ENCODE measurements at places on chromosomes 5 and 9. TPM values are rescaled to one million over a fixed set of nuclear protein-coding genes. Genes with fewer than 3 reads are reported as not detected.

GRCh38 chr5:109533751-109534272 is 124.0 kb upstream of the PJA2 start:
- peak; percentile 65 for DNase-seq
- H3K27me3 ChIP-seq: no peaks in the 10 kb centered on the region
- H3K4me3 ChIP-seq: no peak overlapping the region
- no peaks in the 10 kb centered on the region for H3K4me1 ChIP-seq

GRCh38 chr5:181120306-181120705 is 10.7 kb downstream of the OR2V1 start:
- H3K4me3 ChIP-seq: no peak overlapping the region
- H3K27me3 ChIP-seq: no peaks in the 10 kb centered on the region
- H3K27ac ChIP-seq: no peak overlapping the region
- DNase-seq: peak; percentile 53

- H3K27ac ChIP-seq: no peak overlapping the region
- H3K36me3 ChIP-seq: no peaks in the 10 kb centered on the region
- H3K4me1 ChIP-seq: no peaks in the 10 kb centered on the region
- no peak overlapping the region for H3K4me3 ChIP-seq
These were observed 34.4 kb upstream of the RANBP6 start for GRCh38 chr9:6049798-6050197.

GRCh38 chr5:38816083-38817030 is 29.5 kb upstream of the OSMR start:
- H3K4me1 ChIP-seq: no peaks in the 10 kb centered on the region
- no peak overlapping the region for H3K27ac ChIP-seq
- peak; percentile 24 for DNase-seq
- no peak overlapping the region for H3K4me3 ChIP-seq

DNA sequence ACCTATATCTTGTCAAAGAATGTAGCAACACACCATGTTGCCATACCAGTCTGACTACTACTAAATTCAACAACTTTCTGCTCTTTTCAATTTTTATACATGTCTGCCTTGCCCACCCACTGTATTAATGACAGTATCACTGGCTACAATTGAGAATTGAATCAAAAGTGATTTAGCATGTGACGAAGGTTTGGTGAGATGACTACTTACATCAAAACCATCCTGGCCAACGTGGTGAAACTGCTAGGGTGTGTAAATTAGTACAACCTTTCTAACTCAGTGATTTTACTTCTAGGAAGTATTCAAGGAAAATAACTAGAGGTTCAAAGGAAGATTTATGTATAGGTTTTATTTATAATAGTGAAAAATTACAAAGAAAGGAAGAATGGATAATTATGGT is 109.8 kb downstream of the UNC13B start:
- peaks cover 2% of the 10 kb centered on the region for H3K4me1 ChIP-seq
- H3K27ac ChIP-seq: no peak overlapping the region
- H3K36me3 ChIP-seq: no peaks in the 10 kb centered on the region

GRCh38 chr5:20248118-20248517 is 260.1 kb upstream of the CDH18 start:
- no peaks in the 10 kb centered on the region for H3K4me1 ChIP-seq
- no peaks in the 10 kb centered on the region for H3K36me3 ChIP-seq
- H3K4me3 ChIP-seq: no peak overlapping the region
- H3K27ac ChIP-seq: no peak overlapping the region
- H3K27me3 ChIP-seq: no peaks in the 10 kb centered on the region

GRCh38 chr5:169716287-169716686 is 79.2 kb downstream of the DOCK2 start:
- DNase-seq: peak; percentile 79
- H3K27me3 ChIP-seq: no peaks in the 10 kb centered on the region
- H3K4me3 ChIP-seq: no peak overlapping the region
- no peak overlapping the region for H3K27ac ChIP-seq

- H3K36me3 ChIP-seq: no peaks in the 10 kb centered on the region
- H3K27me3 ChIP-seq: no peaks in the 10 kb centered on the region
- H3K4me1 ChIP-seq: peaks cover 15% of the 10 kb centered on the region
- H3K27ac ChIP-seq: no peak overlapping the region
- no peak overlapping the region for H3K4me3 ChIP-seq
These were observed 176.0 kb downstream of the HMHB1 start for GRCh38 chr5:143987751-143988560.

DNA sequence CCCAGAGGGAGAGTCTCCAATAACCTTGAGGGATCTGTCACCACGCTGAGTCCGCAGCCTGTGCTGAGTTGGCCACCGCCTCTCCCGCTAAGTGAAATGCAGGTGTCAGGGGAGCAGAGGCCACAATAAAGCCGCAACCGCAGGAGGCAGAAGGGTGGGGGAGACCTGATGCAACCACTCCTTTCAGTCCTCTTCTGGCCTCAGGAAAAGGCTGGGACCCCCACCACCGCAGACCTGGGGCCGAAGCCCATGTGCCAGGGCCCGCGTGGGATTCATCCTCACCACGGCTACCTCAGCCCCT is 576 bp downstream of the MAP1B start:
- peak overlapping the region; percentile 87 for H3K27ac ChIP-seq
- peak overlapping the region; percentile 92 for H3K4me3 ChIP-seq
- peaks cover 5% of the 10 kb centered on the region for H3K4me1 ChIP-seq
- H3K36me3 ChIP-seq: no peaks in the 10 kb centered on the region

DNA sequence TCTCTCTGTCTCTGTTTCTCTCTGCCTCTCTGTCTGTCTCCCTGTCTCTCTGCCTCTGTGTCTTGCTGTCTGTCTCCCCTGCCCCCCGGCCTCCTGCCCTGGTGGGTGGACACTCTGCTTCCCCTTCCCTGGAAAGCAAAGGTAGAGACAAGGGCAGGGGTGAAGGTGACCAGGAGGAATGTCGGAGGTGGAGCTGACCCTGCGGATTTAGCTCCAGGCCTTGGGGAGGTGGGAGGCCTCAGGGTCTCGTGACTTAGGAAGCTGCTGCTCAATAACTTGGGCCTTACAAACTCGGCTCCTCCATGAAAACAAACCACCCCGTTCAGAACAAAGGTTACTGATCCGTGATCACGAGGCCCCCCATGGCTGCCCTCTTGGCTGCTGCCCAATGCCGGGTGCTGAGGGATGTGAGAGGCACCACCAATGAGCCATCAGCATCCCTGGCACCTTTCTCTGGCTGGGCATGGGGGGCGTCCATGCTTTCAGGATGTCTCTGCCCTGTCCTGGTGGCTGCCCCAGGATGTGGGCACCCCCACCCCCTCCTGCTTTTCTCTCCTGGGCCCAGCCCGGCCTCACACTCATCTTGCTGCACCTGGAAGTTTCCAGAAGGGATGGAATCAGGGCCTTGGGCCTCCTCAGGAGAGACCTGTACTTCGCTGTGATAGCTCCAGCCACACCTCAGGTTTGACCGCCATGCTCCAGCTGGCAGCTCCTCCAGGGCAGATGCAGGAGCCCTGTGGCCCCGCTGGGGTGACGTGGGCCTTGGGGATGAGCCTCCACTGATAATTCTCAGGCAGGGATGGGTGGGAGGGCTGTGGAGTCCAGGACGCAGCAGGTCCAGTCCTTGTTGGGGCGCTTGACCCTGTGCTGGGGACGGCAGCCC is 14.8 kb upstream of the SLC6A19 start:
- H3K4me1 ChIP-seq: no peaks in the 10 kb centered on the region
- H3K4me3 ChIP-seq: no peak overlapping the region
- DNase-seq: no peak
- H3K36me3 ChIP-seq: no peaks in the 10 kb centered on the region
- H3K27me3 ChIP-seq: peaks cover 3% of the 10 kb centered on the region
- no peak overlapping the region for H3K27ac ChIP-seq

- no peaks in the 10 kb centered on the region for H3K4me1 ChIP-seq
- peak; percentile 52 for DNase-seq
- no peak overlapping the region for H3K27ac ChIP-seq
- no peaks in the 10 kb centered on the region for H3K27me3 ChIP-seq
These were observed 393.7 kb upstream of the PDE4D start for GRCh38 chr5:60287174-60287771.

DNA sequence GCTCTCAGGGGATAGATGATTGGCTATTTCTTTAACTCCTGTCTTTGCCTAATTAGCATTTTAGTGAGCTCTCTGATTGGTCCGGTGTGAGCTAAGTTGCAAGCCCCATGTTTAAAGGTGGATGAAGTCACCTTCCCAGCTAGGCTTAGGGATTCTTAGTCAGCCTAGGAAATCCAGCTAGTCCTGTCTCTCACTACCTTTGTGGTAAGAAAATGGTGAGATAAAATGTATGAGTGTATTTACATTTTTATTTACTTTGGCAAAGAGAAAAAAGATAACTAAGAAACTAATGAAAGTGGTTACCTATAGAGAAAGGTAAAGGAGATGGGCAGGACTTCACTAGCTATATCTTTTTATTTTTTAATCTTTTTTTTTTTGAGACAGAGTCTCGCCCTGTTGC is 146.8 kb downstream of the RFK start:
- no peak for DNase-seq
- H3K27ac ChIP-seq: no peak overlapping the region
- H3K4me1 ChIP-seq: no peaks in the 10 kb centered on the region
- H3K36me3 ChIP-seq: no peaks in the 10 kb centered on the region

- H3K27me3 ChIP-seq: no peaks in the 10 kb centered on the region
- DNase-seq: no peak
- H3K4me3 ChIP-seq: no peak overlapping the region
- H3K4me1 ChIP-seq: no peaks in the 10 kb centered on the region
These were observed 184.0 kb downstream of the TTLL11 start for GRCh38 chr9:121909111-121909510.

- H3K27me3 ChIP-seq: no peaks in the 10 kb centered on the region
- H3K4me1 ChIP-seq: no peaks in the 10 kb centered on the region
- H3K4me3 ChIP-seq: no peak overlapping the region
- no peak for DNase-seq
- H3K27ac ChIP-seq: no peak overlapping the region
These were observed 76.5 kb downstream of the COL5A1 start for GRCh38 chr9:134717924-134718645.

DNA sequence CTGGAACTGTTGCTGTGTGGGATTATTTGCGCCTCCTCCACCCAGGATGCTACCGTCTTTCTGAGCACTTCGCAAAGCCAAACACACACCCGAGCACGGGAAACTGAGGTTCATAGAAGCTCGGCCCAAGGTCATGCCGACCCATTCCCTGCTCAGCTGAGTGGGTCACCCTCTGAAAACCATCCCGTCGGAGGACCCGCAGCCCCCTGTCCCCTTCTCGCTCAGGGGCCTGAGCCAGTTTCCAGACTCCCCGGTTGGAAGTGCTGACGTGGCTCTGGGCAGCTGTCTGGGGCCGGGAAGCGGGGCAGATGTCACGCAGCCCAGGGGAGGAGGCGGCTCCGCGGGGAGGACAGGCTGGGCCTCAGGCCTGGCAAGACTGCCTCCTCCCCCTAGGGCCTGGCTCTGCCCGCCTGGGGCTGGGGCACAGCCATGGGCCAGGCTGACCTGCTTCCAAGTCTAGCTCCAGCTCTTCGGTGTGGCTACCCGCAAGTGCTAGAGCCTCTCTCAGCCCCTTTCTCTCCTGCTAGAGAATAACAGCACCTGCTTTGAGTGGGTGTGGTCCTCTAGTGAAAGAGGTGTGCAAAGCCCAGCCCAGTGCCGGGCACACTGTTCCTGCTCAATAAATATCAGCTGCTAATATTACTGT is 9.9 kb upstream of the CXXC5 start:
- H3K4me3 ChIP-seq: peak overlapping the region; percentile 13
- peaks cover 22% of the 10 kb centered on the region for H3K4me1 ChIP-seq

GRCh38 chr9:134029248-134030226 is 4.3 kb downstream of the BRD3OS start:
- no peak overlapping the region for H3K4me3 ChIP-seq
- DNase-seq: no peak
- no peaks in the 10 kb centered on the region for H3K4me1 ChIP-seq
- H3K27ac ChIP-seq: no peak overlapping the region
- H3K36me3 ChIP-seq: peaks cover 18% of the 10 kb centered on the region

DNA sequence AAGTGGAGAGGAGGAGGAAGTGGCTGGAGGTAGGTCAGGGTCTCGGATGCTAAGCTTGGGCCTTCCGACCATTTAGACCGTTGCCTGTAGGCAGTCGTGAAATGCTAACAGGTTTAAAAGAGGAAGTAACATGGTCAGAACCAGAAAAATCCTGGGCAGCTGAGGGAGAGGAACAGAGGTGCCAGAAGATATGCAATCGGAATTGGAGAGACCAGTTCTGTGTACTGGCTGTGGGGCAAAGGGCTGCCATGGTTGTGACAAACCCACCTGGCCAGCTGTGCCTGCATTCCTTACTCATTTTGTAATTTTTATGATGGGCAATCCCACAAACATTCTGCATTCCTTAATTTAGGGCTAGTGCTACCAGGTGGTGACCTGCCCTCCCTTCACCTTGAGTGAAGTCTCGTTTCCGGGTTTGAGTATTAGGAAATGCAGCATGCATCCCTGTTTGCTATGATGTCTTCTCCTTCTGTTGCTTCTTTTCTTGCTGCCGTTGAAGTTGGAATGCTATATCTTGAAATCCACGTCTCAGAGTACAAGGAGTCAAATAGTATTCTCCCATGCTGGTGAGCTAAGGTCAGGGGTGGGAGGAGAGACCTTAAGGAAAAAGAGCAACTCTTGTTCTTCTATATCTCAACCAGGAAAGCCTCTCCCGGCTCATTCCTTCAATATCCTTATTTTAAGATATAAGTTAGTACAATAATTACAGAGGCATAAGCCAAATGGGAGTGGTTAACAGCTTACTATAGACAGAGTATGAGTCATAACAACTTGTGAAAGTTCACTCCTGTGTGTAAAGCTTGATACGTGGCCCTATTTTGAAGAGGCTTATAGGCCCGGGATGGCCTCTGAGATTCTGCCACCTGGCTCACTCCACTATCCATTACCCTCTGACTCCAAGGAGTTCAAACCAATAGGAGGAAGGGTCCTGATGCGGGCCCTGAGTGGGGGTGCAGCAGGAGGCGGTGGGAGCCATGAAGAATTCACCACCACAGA is 37.0 kb downstream of the B4GALT1 start:
- H3K27me3 ChIP-seq: no peaks in the 10 kb centered on the region
- H3K27ac ChIP-seq: no peak overlapping the region
- peak; percentile 69 for DNase-seq
- H3K36me3 ChIP-seq: peaks cover 8% of the 10 kb centered on the region

- no peaks in the 10 kb centered on the region for H3K36me3 ChIP-seq
- H3K4me3 ChIP-seq: no peak overlapping the region
- no peak overlapping the region for H3K27ac ChIP-seq
- peak; percentile 93 for DNase-seq
- peaks cover 6% of the 10 kb centered on the region for H3K4me1 ChIP-seq
These were observed 16.6 kb downstream of the SH3PXD2B start for GRCh38 chr5:172437445-172438318.

GRCh38 chr9:130499804-130500263 is 55.1 kb downstream of the ASS1 start:
- DNase-seq: no peak
- no peak overlapping the region for H3K4me3 ChIP-seq
- no peaks in the 10 kb centered on the region for H3K4me1 ChIP-seq
- H3K27ac ChIP-seq: no peak overlapping the region

GRCh38 chr9:109012009-109012875 is 1.1 kb downstream of the CTNNAL1 start:
- H3K27me3 ChIP-seq: no peaks in the 10 kb centered on the region
- peaks cover 2% of the 10 kb centered on the region for H3K36me3 ChIP-seq
- peaks cover 20% of the 10 kb centered on the region for H3K4me1 ChIP-seq
- H3K4me3 ChIP-seq: peak overlapping the region; percentile 92
- peak; percentile 96 for DNase-seq

GRCh38 chr9:116350213-116350612 is 196.6 kb downstream of the PAPPA start:
- no peaks in the 10 kb centered on the region for H3K36me3 ChIP-seq
- no peak for DNase-seq
- no peaks in the 10 kb centered on the region for H3K4me1 ChIP-seq
- H3K27me3 ChIP-seq: no peaks in the 10 kb centered on the region
- H3K27ac ChIP-seq: no peak overlapping the region
- no peak overlapping the region for H3K4me3 ChIP-seq

The QRFP gene
- not detected for total RNA-seq

The FOXD4 gene
- total RNA-seq: 0.26 TPM

The IL3 gene
- total RNA-seq: not detected

The CYLC2 gene
- not detected for total RNA-seq

The WDR55 gene
- 25.2 TPM for total RNA-seq

The PCDHAC1 gene
- total RNA-seq: 0.51 TPM

The FYB1 gene
- total RNA-seq: under 0.01 TPM

The SHOC1 gene
- under 0.01 TPM for total RNA-seq

Measured in fibroblast of lung (primary cell).